ENCODE measurements at places on chromosomes 11 and 22. TPM values are rescaled to one million over a fixed set of nuclear protein-coding genes. Genes with fewer than 3 reads are reported as not detected.

Gene ADAMTS15
- 32.0 TPM for total RNA-seq

Gene DSCAML1
- 0.76 TPM for total RNA-seq

Gene SLC6A5
- total RNA-seq = 0.16 TPM

Gene HBD
- not detected for total RNA-seq

Gene TEX12
- not detected for total RNA-seq

Gene SLC43A1
- total RNA-seq = 7.2 TPM

Gene DDIAS
- total RNA-seq = 0.86 TPM

Gene IFTAP
- 31.9 TPM for total RNA-seq

Gene OR10A2
- total RNA-seq = not detected

Gene MMP8
- 0.37 TPM for total RNA-seq

Gene RAB3IL1
- total RNA-seq = 17.3 TPM

Gene RTCB
- 50.3 TPM for total RNA-seq

Gene GUCY1A2
- total RNA-seq = 7.1 TPM

Gene C1QTNF5
- total RNA-seq = 25.1 TPM

Gene DNAL4
- total RNA-seq = 8.8 TPM

Gene CNGA4
- not detected for total RNA-seq

Gene OR51B4
- total RNA-seq = not detected

Gene TCN1
- not detected for total RNA-seq

Gene GPR83
- 0.32 TPM for total RNA-seq

Gene HTR3B
- not detected for total RNA-seq

Gene SOX10
- 3.6 TPM for total RNA-seq

Gene GNAZ
- total RNA-seq = 2.8 TPM

Gene UBASH3B
- total RNA-seq = 4.9 TPM

Gene ACRV1
- not detected for total RNA-seq

Gene GDPD5
- 17.6 TPM for total RNA-seq

Gene LRRC4C
- total RNA-seq = 1.3 TPM

Gene INS
- total RNA-seq = not detected

Gene UBQLN3
- 0.13 TPM for total RNA-seq

Gene VSIG10L2
- total RNA-seq = 0.56 TPM

Gene SAA4
- not detected for total RNA-seq

Gene BIRC3
- 7.0 TPM for total RNA-seq

Gene OR52I1
- total RNA-seq = not detected

Gene RIMBP3C
- total RNA-seq = 0.21 TPM

Gene CLTCL1
- 16.0 TPM for total RNA-seq

Gene EFCAB6
- 1.7 TPM for total RNA-seq

Gene CASP5
- 0.18 TPM for total RNA-seq

Gene KRTAP5-1
- total RNA-seq = not detected

Gene APOL3
- total RNA-seq = 32.2 TPM

Gene POTEH
- not detected for total RNA-seq

Gene MYH9
- 367 TPM for total RNA-seq

Gene SCT
- total RNA-seq = not detected

Gene PLAAT2
- total RNA-seq = 0.47 TPM

Gene ELMOD1
- 9.9 TPM for total RNA-seq

Gene GLB1L2
- 0.91 TPM for total RNA-seq
